ENCODE measurements at places on chromosomes 12 and 14.

GRCh38 chr12:40056373-40056772 is 49.5 kb downstream of the SLC2A13 start:
- no peak for DNase-seq

DNA sequence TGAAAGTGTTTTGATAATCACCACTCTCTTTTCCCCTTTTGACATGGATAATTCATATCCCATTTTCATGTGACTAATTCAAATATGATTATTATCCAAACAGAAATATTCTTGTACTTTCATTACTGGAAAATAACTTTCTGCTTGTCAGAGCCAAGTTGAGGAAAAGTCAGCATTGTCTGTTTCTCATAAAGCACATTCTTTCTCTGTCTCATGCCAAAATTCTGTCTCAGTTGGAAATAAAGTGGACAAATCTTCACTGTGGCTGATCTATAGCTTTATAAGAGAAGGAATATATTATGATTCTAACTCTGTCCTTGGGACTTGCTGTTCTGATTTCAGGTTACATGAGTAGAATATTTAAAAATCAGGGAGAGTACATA is 22.7 kb upstream of the PRICKLE1 start:
- no peak for DNase-seq

GRCh38 chr14:68297876-68298468 is 478.4 kb downstream of the RAD51B start:
- DNase-seq: no peak

GRCh38 chr12:40325349-40325960 is 100.7 kb downstream of the LRRK2 start:
- peak; percentile 38 for DNase-seq

DNA sequence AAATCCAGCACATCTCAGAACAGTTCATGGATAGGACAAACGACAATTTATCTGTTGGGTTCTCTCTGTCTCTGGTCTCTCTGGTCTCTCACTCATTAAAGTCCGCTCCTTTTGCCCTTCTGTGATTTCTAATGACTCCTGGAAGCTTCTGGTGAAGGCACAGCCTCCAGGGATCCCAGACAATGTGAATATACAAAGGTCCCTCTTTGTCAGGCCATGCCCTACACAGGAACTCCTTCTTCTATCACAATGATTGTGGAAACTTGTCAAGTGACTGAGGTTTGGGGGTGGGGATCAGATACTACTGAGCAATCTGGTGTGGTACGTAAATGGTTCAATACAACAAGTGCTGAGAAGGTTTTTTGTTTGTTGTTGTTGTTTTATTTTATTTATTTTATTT is 42.7 kb upstream of the CDK17 start:
- no peak for DNase-seq

GRCh38 chr12:48021485-48022179 is 17.4 kb upstream of the COL2A1 start:
- no peak for DNase-seq

DNA sequence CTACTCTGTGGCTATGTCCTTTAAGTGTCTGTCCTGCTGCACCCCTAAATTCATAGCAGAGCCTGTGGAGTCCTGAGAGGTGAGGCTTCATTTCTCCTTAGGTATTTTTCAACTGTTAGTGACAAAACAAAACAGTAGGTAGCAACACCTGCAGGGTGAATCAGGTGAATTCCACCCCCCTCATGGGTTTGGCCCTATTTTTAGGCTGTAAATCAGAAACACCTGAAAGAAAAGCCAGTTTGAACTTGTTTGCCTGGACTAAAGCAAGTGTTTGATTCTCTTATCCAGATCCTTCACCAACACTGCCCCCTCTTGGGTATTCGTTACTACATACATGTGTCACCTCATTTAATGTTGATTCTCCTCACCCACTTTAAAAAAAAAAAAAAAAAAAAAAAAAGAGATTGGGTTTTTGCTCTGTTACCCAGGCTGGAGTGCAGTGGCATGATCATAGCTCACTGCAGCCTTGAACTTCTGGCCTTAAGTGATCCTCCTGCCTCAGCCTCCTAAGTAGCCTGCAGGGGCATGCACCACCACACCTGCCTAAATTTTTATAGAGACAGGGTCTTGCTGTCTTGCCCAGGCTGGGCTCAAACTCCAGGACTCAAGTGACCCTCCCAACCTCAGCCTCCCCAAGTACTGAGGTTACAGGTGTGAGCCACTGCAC is 10.3 kb downstream of the TBPL2 start:
- DNase-seq: peak; percentile 73

- no peak for DNase-seq
Observed at GRCh38 chr12:102571889-102572288, 91.5 kb upstream of the IGF1 start.

DNA sequence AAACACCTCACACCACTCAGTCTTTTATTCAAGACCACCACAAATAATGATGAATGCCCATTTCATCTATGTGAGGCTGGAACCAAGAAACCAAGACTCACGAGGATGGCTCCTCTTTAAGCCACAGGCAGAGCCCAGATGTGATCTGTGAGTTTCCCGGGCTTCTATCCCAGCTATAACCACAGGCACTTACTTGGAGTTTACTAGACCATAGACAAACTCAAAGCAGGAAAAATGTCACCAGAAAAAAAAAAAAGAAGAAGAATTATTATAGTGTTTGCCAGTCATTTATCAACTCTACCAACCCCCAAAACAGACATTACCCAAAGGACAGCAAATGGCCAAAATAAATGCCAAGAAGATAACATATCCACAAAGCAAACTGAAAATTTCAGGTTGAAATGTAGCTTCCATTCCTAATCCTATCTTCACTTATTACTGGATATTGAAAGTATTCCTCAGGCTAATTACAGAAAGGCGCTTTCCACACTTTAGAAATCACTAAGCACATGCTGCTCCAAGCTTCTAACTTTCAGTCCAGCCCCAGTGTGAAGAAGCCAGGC is 44.7 kb downstream of the ZFYVE1 start:
- no peak for DNase-seq

- DNase-seq: no peak
Observed at GRCh38 chr12:28343713-28344112, 153.5 kb downstream of the CCDC91 start.

DNA sequence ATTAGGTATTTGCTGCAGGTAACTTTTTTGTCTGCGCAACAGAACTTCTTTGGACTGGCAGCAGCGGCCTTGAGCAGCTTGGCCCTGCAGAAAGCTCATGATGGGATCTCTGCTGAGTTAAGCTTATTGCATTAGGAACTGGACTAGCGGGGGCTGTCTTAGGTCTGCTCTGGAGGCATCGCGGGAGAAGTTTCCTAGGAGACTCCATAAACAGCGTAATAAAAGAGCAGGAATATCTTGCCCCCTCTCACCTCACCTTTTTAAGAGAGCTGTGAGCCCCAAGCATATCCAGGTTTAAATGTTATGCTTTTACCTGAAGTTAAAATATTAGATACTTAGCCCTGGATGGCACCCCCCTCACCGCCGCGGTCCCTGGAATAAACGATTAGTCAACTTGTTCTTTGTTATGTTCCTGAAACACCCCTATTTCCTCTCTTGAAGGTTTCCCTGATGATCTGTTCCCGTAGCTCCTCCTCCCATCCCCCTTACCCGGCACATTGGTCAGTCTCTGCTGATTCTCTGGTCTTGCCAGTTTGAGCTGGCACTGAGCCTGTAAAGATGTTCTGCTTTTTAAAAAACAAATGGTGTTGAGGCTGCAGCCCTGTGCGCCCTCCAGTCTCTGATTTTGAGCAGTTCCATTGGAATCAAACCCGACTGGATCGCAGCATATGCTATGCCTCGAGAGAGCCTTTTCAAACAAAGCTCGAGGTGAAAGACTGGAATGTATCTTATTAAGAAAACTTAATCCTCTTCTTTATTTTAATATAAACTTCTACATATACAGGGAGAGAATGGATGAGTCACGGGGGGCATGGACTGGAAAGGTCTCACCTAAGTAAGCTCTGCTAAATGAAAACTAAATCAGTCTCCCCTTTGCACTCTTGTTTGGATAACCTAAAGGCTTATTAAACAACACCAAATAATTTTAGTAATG is 1.9 kb downstream of the MLXIP start:
- DNase-seq: peak; percentile 54

DNA sequence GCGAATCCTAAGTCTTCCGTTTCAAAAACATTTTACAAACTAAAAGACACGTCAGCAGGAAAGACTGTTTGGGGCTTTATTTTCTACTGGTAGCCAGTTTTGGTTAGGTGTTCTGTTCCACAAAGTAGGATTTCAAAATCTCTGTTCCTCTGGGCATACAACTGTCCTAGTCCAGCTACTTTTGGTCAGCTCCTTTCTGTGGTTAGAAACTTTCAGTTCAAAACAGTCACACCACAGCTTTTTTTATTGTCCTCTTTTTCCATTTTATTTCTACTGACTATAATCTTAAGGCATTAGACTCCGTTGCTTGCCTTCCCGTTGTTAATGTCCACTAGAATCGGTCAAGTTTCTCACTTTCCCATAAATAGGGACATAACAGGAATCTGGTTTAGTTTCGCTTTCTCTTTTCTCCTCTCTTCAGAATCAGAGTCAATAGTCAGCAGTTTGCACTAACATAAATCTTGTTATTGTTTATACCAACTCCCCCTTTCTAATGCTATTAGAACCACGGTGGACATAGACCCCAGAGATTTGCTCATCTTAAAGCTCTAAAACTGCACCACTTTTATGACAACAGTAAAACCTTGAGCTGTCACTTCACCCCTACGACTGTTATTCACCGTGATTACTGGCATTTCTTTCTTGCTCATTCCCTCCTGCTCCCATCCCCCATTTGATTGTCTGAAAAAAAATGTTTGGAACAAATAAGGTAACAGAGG is 41.5 kb upstream of the NPAS3 start:
- no peak for DNase-seq

DNA sequence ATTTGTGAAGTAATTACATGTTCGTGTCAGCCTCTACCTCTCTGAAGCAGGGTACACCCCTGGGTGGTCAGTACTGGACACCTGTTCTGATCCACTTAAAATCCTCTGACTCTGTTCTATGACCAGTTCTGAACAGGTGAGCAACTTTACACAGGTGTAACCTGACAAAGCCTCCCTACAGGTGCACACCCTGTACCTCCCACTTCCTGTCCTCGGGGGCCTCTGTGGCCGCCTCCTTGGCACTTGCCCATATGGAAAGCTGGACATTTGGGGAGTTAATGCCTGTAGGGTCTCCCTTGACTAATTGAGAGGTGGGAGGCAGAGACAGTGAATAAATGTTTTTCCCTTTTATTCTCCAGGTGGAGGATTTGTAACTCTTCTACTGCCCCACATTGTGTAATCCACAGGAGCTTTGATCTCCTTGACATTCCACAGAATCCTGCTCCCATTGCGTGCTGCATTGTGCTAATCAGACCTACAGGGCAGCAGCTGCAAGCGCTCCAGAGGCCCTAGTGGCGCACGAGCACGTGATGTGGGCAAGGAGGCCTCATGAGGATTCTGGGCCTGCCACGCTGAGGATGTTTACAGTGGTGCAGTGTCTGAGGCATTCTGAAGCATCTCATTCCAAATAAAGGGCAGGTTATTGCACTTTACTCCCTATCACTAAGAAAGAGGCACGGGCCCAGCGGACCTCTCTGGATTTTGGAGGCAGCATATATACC is 45.8 kb upstream of the BATF start:
- DNase-seq: no peak

DNA sequence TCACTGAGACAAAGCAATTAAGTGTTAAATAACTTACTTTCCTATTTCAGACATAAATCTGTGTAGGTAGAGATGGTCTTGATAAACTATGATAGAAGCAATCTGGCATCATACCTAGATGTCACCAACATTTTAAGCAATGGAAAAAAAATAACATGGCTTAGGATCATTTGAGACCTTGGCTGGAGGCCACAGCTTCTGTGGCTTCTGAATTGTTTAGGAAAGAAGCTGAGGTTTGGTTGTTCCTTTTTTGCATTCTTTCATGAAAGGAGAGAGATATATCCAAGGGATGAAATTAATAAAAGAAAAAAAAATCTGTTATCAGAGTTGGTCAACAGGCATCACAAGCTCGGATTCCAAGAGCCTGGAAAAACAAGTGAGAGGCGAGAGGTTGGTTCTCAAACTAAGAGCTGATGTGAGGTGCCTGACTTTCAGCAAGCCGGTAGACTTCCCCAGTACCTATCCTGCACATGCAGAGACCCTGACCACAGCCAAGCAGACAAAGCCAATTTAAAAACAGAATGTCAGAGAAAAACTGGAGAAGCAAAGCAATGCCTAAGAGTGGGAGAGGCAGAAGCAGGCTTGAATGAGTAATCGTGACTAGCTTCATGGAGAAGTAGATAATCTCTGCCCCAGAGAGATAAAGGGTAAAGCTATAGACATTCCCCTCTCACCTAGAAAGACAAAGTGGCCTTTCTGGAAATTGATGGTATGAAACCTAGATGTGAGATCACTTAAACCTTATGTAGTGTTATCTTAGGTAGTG is 43.4 kb upstream of the ST8SIA1 start:
- DNase-seq: no peak

DNA sequence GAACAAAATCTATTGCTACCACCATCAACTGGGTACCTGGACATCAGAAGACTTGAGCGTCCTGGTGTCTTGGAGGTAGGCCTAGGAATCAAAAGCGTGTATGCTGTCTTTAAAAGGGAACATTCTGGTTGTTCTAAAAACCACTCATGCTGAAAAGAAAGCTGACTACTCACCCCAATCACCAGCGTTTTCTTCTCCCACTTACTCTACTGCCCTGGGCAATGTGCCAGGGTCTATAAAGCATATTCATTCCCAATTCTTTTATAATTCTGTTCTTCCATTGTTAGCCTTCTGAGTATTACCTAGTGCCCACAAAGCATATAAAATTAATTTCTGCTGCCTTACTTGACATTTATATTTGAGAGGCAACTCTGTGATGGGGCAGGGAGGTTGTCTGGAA is 133.4 kb downstream of the KCNA5 start:
- no peak for DNase-seq

DNA sequence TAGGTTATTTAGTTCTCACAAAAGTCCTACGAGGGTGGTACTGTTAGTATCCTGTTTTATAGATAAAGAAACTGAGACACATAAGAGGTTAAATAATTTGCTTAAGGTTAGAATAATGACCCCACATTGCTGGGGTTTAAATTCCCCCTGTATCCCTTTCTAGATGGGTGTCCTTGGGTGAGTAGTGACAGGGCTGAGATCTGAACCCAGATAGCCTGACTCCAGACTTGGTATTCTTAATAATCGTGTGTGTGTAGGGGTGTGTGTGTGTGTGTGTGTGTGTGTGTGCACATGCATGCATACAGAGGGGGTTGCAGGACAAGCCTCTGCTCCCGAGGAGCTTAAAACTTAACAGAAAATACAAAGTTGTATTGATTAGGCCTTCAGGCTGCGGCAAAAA is 96.7 kb upstream of the PSMC1 start:
- DNase-seq: no peak

- DNase-seq: no peak
Observed at GRCh38 chr12:46351886-46352650, 20.5 kb downstream of the SLC38A2 start.

- DNase-seq: no peak
Observed at GRCh38 chr12:128322341-128322740, 55.4 kb downstream of the TMEM132C start.

GRCh38 chr12:49368240-49368600 is 958 bp downstream of the SPATS2 start:
- no peak for DNase-seq

DNA sequence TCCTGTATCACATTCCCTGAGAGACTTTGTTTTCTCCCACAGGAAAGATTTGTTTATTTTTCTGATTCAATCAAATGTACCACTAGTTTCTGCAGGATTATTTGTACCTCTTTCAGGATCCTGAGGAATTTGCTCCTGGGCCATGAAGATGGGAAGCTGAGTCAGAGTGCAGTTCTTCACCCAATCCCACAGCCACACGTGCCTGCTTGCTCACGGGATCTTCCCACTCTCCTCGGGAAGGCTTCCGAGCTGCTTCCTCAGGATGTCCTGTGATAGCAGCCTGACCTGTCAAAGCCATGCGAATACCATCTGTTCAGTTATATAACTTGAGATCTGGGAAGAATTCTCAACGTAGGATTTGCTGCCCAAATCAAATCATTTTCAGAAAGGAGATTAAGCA is 41.8 kb upstream of the HIF1A start:
- no peak for DNase-seq

Measured in activated CD4-positive, alpha-beta T cell treated with anti-CD3 and anti-CD28 coated beads, Interleukin-2, Interleukin-6, amounts not matched to agents 100 ng/mL and 50 ng/mL, durations not matched to agents 16 hours and 8 hours (primary cell).